Stimulated activated CD8-positive, alpha-beta memory T cell treated with anti-CD3 and anti-CD28 coated beads, Interleukin-15, amount 100 ng/mL, for 48 hours (primary cell): ENCODE measurements at places on chromosomes 11 and 22.
A peak's percentile ranks its signal among the peaks of the same experiment; 100 is the strongest.

GRCh38 chr22:50621948-50622722 lies 5.8 kb downstream of the ARSA start:
- DNase-seq: no peak

- DNase-seq: no peak
Observed at GRCh38 chr11:45094958-45095690, 51.3 kb upstream of the PRDM11 start.

GRCh38 chr22:40220316-40221054 lies 42.8 kb downstream of the TNRC6B start:
- no peak for DNase-seq

- DNase-seq: no peak
Observed at GRCh38 chr11:2159536-2160413, 1.2 kb downstream of the INS start.

DNA sequence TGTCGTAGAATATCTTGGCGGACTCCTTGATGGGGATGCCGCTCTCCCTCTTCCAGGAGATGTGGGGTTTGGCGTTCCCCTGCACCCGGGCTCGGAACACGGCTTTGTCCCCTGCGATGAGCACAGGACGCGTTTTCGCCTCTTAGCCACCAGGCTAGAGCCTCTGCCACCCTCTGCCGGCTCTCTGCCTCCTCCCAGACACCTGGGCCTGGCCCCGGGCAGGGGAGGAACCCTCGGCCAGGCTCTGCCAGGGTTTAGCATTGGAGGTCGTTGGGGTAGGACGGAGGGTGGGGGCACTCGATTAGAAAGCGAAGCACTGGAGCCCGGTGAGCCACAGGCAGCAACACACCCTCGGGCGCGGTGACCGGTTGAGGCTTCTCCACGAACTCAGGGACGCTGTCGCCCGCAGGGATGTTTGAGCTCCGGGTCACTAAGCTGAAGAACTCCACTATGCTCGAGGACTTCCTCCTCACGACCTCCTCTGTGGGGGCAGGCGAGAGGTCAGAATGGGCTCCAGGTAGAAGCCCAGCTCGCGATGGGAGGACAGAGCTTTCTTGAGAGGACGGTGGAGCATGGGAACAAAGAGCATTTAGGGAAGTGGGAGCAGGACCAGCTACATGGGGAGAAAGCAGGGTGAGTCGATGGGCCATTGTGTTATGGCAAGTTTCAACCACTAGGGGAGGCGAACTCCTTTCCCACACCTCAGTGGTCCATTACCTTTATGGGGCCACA lies 4.3 kb downstream of the IGSF22 start:
- no peak for DNase-seq

- no peak for DNase-seq
Observed at GRCh38 chr22:47606426-47606825, 844.0 kb downstream of the TBC1D22A start.

- no peak for DNase-seq
Observed at GRCh38 chr11:102306817-102307726, 10.2 kb upstream of the BIRC3 start.

DNA sequence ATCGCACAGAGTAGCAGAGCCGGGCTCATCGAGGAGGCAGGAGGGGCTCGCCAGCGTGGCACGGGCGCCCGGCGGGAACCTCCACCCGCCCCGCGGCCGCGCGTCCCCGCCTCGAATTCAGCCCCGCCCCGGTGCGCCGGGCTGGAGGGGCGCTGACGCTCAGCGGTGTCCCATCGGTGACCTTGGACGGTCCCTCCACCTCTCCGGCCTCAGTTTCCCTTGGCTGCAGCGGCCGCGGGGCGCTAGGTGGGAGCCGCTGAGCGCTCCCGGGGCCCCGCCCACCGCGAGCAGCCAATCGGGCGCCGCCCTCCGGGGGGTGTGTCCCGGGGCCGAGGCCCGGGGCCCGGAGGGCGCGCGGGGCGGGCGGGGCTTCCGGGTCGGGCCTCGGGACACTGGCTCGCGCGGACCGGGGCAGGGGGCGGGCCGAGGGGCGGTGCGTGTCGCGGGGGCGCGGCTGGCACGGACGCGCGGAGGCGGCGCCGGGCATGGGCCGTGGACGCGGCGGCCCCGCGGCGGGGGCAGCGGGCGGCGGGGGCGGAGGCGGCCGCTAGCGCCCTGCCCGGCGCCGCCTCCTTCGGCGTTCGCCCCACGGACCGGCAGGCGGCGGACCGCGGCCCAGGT lies at the start of gene PPARA:
Gene PPARA (plus strand): TSS at position 493 of the 621 bp plus-strand sequence. CDS start 47,858 bp downstream, outside the sequence.
- peak; percentile 82 for DNase-seq

GRCh38 chr11:75565221-75565814 lies 3.3 kb downstream of the SERPINH1 start:
- no peak for DNase-seq

DNA sequence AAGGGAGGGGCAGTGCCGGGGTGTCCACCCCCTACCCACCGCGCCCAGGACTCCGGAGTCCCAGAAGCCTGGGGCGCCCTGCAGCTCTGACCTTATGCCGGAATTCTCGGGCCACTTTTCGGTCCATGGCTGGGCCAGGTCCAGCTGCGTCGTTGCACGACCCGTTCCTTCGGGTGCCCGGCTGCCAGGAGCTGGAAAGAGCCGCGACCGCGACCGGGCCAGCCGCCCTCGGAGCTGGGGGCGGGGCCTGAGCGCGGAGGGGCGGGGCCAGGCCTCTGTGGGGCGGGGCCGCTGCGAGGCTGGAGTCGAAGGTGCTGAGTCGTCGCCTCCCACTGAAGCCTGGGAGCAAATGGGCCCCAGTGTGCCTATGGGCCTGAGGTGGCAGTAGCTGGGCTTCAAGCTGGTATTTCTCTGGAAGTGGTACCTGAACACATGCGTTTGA lies at the start of gene USH1C:
Gene USH1C (minus strand): TSS at position 236 of the 442 bp plus-strand sequence. CDS start 109 bp downstream, at position 127.
- DNase-seq: peak; percentile 4

GRCh38 chr11:12111549-12112520 lies 1.4 kb downstream of the MICAL2 start:
- DNase-seq: no peak

DNA sequence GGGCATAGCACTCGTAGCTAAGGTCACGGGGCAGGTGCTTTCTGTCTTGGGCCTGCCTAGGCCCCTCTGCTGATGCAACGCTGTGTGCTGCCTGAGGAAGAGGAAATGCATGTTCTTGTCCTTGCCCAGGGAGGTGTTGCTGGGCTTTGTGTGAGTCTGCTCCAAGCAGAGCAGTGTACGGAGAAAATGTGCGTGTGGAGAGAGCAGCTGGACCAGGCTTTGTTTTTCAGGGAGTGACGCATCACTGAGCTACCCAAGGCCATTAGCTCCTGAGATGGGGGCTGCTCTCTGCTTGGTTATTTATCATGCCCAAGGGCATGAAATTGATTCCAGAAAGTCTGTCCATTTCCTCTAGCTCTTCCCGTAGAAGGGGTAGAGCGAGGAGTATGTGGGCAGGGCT lies 82.9 kb upstream of the THY1 start:
- no peak for DNase-seq

GRCh38 chr22:25966448-25966913 lies 202.8 kb upstream of the SEZ6L start:
- DNase-seq: no peak

GRCh38 chr11:130817330-130817944 lies 98.8 kb downstream of the SNX19 start:
- DNase-seq: no peak

DNA sequence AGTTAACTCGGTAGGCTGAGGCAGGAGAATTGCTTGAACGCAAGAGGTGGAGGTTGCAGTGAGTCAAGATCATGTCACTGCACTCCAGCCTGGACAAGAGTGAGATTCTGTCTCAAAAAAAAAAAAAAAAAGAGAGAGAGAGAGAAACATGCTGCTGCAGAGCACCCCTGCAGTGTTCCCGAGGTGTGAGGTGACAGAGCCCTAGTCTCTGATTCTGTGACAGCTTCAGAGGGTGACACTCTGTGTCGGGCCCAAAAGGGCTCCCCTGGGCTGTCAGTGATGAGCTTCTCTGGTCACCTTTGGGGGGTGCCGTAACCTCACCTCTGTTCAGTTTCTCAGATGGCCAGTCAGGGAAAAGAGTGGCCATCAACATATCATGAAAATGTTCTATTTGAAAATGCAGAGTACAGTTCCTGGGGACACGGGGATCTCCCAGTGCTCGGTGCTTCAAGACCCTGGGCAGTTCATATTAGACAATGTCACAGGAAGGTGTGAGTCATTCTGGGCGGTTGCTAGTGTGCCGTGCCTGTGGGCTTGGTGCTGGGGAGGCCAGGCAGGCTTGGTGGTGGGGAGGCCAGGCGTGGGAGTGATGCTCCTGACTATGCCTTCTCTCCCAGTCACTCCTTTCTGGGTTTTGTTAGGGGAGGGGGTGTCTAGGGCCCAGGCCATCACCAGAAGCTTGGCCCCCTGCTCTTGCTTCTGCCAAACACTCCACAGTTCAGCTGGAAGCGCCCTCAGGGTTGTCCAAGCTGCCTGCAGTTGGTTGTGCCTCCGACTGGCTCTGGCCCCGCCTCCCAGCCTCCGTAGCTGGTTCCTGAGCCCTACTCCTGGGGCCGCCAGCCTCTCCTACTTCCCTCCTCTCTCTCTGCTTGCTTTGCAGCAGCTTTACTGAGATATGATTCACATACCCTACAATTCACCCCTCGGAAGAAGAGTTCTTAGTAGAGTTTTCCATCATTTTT lies 52.5 kb upstream of the CLDN5 start:
- DNase-seq: peak; percentile 69

DNA sequence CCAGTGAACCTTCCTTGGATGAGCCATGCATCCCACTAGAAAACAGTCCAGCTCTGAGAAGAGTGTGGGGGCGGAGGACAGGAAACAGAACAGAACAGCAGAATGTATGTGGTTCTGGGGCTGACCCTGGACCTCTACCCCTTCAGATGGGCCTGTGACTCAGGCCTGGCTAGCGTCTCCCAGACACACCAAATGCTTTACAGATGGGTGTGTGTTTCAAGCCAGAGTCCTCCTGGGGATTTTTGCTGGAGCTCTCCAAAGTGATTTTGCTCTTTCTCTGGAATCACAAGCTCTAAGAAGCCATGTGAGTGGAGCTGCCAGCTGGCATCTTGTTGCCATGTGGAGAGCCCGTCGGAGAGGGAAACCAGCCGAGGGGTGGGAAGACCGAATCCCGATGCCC lies 13.2 kb upstream of the C1QTNF4 start:
- DNase-seq: no peak

GRCh38 chr22:49269371-49269770 lies 558.3 kb downstream of the BRD1 start:
- DNase-seq: no peak

GRCh38 chr22:31089160-31090100 lies 8.3 kb downstream of the SMTN start:
- DNase-seq: no peak

GRCh38 chr11:44765026-44765595 lies 38.3 kb downstream of the TSPAN18 start:
- no peak for DNase-seq

- no peak for DNase-seq
Observed at GRCh38 chr11:68206211-68206610, 6.9 kb downstream of the KMT5B start.

GRCh38 chr22:30302810-30303138 lies 13.5 kb upstream of the CASTOR1 start:
- DNase-seq: no peak

- DNase-seq: no peak
Observed at GRCh38 chr11:2314136-2314524, 12.3 kb downstream of the TSPAN32 start.

- DNase-seq: no peak
Observed at GRCh38 chr11:63869683-63870082, 30.8 kb downstream of the MARK2 start.

- DNase-seq: no peak
Observed at GRCh38 chr11:69943506-69943905, 124.3 kb upstream of the FGF3 start.

GRCh38 chr11:31240340-31240904 lies 129.1 kb downstream of the DCDC1 start:
- no peak for DNase-seq

DNA sequence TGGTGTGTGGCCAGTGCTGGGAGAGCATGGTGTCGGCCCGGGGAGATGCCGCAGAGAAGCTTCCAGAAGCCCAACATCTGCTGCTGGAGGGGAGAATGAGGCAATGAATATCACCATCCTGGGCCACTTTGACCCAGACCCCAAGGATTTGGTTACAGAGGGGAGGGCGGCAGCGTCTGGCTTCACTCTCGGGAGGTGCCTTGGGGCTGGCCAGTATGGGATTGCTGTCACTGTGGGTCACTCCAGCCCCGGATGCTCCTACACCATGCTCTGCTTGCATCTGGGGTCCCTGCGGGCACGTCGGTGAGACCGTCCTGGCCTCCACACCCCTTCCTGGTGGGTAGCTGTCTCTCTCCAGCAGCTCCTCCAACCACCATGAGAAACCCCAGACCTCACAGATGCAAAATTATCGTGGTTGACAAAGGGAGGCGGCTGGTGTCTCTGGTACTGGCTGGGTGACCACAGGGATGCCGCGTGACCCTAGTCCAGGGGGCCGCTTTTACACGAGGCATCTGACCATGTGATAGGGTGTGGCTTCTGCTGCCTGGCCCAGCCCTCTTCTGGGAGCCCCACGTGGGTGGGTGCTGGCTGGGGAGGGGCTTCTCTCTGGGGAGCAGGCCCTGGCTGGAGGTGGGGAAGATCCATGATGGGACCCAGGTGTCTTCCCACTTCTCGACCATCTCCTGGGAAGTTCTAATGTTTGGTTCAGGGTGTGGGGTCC lies 5.7 kb downstream of the KCNQ1 start:
- no peak for DNase-seq

- no peak for DNase-seq
Observed at GRCh38 chr11:1994121-1994520, 3.5 kb downstream of the H19 start.
